GM23248 (cell line): ENCODE measurements at places on chromosomes 6 and 20. TPM values are rescaled to one million over a fixed set of nuclear protein-coding genes. Genes with fewer than 3 reads are reported as not detected.

- peak; percentile 80 for DNase-seq
Observed at GRCh38 chr20:44217342-44218092, 6.9 kb upstream of the OSER1 start.

DNA sequence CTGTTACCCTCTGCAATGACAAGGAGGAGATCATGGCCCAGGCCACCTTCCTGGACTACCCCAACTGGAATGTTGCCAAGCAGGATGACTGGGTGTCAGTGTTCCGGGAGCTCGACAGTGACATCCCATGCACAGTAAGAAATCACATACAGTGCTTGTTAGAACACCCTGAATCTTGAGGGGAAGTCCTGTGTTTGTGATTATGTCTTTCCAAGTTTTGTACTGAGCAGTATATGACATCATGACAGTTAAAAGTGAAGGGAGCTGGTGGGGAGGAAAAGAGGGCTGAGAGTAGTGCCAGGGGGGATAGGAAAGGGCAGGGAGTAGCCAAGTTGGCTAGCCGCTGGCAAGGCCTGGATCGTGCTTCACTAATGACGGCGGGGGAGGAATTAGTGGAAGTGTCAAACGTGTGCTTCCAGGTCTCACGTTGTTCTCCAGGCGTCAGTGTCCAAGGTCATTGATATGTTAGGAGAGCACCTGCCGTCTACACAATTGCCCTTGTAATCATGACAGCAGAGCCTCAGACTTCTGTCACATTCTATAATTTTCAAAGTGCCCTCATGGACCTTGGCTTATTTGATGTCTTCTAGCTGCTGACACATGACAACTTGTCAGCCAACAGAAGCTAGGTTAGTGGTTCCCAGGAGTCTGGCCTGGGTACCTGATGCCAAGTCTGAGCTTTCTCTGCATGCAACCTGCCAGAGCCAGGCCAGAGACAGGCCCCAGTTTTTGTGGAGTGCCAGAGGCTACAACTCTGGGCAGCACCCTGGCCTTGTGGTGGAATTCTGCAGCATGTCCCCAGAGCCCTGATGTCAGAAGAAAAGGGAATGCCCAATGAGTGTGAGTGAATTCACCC lies 18.8 kb downstream of the CFAP61 start:
- no peak for DNase-seq

The EPHA7 gene
- polyA plus RNA-seq, result not detected in 2 replicates

The SRC gene
- polyA plus RNA-seq, result 13.9 and 17.0 TPM in 2 replicates

The MTG2 gene
- 17.3 and 17.5 TPM in 2 replicates for polyA plus RNA-seq
